ENCODE measurements at places on chromosomes 4 and X. TPM values are rescaled to one million over a fixed set of nuclear protein-coding genes. Genes with fewer than 3 reads are reported as not detected.
A peak's percentile ranks its signal among the peaks of the same experiment; 100 is the strongest.

GRCh38 chr4:41077628-41078027, 136.7 kb downstream of the APBB2 start:
- DNase-seq: no peak

GRCh38 chrX:74449322-74449936, 28.1 kb downstream of the SLC16A2 start:
- DNase-seq: no peak

GRCh38 chrX:13469963-13470684, 99.3 kb upstream of the EGFL6 start:
- DNase-seq: peak; percentile 41

GRCh38 chr4:109368661-109369060, 65.0 kb upstream of the SEC24B start:
- DNase-seq: no peak

Gene PITX2
- 1.8 TPM for total RNA-seq

Gene ANXA3
- 18.8 TPM for total RNA-seq

Gene NPNT
- total RNA-seq: not detected

Gene MRFAP1L1
- total RNA-seq: 50.4 TPM
